Bone marrow (tissue), 2 donors: ENCODE measurements at places on chromosomes 13 and 19.

- no peak for DNase-seq
Observed at GRCh38 chr19:49878744-49879070, 1.2 kb downstream of the TBC1D17 start.

DNA sequence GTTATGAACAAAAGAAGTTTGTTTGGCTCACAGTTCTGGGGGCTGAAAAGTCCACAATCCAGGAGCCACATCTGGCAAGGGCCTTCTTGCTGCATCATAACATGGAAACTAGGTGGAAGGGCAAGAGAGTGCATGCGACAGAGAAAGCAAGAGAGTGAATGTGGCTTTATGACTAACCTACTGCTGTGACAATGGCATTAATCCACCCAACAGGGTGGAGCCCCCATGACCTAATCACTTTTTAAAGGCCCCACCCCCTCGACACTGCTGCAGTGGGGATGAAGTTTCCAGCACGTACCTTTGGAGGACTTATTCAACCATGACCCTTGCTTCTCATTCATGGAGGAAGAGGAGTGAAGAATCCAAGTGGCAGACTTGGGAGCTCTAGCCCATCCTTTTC, 30.0 kb upstream of the RFXAP start:
- no peak for DNase-seq

DNA sequence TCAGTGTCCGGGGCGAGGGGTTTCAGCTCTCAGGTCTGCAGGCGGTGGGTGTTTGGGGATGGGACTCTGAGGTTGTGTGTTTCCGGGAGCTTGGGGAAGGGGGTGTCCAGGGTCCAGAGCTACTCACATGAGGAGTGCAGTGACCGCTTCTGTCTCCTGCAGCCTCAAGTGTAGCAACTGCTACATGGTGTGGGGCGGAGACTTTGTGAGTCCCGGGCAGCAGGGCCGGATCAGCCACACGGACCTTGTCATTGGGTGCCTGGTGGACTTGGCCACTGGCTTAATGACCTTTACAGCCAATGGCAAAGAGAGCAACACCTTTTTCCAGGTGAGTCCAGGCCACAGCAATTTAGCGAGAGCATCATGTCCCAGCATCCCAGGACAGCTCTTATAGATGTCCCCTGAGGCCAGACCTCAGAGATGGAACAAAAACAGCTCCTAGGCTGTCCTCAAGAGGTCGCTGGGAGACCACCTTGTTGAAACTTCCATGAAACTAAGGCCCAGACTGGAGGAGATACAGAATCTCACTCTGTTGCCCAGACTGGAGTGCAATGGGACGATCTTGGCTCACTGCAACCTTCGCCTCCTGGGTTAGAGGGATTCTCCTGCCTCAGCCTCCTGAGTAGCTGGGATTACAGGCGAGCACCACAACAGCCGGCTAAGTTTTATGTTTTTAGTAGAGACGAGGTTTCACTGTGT, 44.9 kb downstream of the RYR1 start:
- no peak for DNase-seq

DNA sequence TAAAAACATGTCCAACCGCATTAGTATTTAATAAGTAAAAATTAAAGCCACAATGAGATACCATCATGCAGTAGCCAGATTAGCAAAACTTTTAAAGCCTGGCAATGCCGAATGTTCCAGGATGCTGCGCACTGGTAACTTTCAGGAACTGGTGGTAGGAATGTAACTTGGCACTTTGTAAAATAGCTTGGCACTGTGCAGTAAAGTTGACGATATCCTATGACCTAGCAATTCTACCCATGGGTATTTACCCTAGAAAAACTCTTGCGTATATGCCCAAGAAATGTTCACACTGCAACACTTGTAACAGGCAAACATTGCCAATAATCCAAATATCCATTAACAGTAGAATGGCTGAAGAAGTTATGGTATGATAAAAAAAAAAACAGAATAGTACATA, 97.7 kb downstream of the SPACA7 start:
- no peak for DNase-seq

DNA sequence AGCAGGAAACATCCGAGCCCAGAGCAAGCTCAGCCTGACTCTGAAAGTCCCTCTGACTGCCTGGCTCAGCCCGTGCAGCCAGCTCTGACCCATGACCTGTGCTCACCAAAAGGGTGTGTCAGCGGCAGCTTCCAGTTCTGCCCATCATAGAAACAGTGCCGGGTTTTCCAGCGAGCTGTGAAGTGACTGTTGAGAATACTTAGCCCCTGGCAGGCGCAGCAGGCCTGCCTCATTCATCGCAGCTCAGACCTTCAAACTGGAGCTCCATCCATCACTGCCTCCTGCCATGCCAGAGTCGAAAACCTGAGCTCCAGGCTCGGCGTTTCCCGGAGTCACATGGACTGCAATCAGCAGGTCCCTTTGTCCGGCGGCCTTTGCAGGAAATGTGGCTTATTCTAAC, 16.3 kb upstream of the GSX1 start:
- no peak for DNase-seq

DNA sequence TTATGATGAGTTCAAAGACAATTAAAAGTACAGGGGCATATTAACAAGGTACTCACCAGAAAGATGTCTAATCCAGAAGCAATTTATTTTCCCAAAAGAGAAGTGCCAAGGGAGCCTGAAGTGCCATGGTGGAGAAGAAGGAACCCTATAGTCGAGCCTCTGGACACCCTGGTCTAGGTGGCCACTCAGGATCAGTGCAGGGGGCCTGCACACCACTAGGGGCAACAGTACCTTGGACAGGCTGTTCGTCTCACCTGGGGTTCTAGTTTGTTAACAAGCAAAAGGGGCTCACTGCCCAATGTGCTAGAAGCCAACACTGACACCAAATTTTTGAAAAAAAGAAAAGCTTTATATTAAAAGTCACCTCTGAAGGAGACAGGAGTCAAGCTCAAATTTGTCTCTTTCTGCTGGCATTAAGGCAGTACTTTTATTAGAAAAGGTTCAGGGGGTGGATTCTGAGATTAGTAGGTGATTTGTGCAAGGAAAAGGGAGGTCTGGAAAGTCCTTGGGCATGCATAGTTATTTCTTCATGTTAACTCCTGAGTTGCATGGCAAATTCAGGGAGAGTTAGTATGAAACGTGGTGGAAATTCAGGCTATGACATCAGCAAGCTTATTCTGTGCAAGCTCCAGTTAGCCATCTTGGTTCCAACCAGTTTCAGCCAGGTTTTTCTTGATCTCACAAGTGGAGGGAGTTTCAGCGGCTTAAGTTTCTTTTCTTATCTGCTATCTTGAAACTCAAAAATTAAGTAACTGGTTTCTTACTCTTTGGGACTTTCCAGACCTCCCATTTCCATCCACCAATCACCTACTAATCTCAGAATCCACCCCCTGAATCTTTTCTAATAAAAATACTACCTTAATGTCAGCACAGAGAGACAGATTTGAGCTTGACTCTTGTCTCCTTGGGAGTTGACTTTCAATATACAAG, 884 bp upstream of the CBY2 start:
- DNase-seq = no peak

- no peak for DNase-seq
Observed at GRCh38 chr13:97298816-97299215, 76.7 kb downstream of the MBNL2 start.

- DNase-seq = no peak
Observed at GRCh38 chr13:44363631-44364344, 9.8 kb upstream of the SERP2 start.

DNA sequence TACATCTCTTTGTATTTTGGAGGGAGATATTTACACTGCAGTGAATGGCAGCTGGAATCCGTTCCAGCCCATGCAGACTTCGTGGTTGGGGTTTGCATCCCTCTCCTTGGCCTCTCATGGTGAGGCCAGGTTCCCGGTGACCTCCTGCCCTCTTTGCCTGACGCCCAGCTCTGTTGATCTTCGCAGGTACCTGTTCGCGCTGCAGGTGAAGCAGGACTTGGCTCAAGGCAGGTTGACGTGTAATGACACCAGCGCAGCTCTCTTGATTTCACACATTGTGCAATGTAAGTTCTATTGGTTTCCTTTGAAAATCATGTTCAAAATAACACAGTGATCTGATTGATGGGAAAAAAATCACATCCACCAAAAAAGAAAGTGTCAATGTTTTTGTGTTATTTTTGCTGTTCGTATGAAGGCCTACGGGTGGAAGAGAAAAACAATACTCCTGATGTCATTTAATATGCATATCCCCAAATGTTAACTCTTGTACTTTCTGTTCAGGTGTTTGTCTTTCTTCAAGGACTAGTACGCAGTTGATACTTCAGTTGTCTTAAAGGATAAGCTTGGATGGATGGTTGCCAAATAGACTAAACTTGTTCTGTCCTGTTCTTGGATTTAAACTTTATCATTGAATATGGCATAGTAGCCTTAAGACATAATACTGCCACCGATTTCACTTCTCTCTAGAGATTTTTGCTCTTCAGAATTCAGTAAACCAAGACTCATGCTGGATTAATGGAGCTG, 199.1 kb downstream of the STK24 start:
- no peak for DNase-seq

DNA sequence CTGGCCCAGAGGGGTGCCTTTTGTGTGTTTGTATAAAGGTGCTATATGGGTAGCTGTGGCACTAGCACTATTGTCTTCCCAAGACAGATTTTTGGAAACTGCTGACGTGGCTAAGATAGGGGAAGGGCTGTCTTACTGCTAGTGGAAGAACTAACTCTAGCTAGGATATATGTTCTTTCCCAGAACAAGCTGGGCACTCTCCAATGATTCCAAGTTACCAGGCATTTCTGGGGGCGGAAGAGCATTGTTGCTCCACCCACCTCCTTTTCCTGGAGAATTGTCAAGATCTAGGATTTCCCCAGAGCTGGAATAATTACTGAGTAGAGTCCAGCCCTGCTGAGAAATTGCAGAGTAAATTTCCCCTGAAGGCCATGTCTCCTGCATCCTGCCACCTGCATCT, 408.3 kb downstream of the KLF5 start:
- DNase-seq = no peak

DNA sequence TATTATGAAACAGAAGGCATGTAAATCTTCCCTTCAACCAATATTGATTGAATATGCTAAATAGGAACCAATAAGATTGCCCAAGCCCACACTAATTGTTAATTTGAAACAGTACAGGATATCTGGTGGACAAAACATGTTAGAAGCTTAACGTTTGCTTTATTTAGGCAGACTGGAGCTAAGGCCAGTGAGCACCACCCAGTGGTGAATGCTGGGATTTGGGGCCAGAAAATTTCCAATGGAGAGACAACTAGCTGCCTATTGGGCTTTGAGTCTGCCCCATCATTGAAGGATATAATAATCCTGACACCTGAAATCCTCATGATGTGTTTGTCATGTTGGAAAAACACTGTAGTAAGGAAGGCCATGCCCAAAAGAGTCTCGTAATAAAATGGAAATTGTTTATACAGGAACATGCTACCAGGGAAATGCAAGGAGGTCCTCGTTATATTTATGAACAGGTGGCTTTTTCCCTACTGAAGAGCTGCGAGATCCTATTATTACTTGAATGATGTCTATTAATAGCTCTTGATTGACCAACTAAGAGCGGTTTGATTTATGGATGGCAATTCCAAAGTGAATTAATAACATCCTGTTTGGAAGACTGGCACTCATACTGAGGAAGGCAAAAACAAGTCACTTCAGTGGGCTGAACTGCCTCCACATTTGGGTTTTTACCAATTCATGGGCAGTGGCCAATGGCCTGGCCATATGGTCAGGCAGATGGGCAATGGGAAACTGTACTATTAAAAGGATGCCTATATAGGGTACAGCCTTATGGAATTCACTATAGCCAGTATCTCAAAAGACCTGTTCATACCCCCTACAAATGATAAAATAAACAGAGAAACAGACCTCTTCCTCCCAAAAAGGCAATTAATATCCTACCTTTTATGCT, 8.7 kb downstream of the SIGLECL1 start:
- peak; percentile 57 for DNase-seq

GRCh38 chr19:4713384-4713951, 10.2 kb downstream of the DPP9 start:
- DNase-seq = no peak

DNA sequence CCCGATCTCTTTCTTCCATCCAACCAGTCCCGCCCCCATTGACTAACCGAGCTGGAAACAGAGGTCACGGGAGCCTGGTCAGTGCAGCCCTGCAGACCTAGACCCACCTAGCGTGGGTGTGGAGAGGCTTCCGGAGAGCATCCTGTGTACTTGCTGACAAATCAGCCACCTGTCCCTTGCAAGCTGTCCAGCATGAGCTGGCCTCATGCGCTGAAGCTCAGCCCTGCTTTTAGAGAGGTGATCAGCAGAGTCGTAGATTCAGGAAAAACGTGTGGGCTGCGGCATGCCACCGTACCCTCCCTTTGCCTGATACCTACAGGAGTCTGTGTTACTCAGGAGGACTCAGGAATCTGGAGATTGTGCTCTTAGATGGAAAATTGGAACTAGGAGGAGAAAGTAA, 80.3 kb upstream of the UQCRFS1 start:
- no peak for DNase-seq

- DNase-seq = no peak
Observed at GRCh38 chr13:113418722-113419049, 34.6 kb downstream of the ADPRHL1 start.

DNA sequence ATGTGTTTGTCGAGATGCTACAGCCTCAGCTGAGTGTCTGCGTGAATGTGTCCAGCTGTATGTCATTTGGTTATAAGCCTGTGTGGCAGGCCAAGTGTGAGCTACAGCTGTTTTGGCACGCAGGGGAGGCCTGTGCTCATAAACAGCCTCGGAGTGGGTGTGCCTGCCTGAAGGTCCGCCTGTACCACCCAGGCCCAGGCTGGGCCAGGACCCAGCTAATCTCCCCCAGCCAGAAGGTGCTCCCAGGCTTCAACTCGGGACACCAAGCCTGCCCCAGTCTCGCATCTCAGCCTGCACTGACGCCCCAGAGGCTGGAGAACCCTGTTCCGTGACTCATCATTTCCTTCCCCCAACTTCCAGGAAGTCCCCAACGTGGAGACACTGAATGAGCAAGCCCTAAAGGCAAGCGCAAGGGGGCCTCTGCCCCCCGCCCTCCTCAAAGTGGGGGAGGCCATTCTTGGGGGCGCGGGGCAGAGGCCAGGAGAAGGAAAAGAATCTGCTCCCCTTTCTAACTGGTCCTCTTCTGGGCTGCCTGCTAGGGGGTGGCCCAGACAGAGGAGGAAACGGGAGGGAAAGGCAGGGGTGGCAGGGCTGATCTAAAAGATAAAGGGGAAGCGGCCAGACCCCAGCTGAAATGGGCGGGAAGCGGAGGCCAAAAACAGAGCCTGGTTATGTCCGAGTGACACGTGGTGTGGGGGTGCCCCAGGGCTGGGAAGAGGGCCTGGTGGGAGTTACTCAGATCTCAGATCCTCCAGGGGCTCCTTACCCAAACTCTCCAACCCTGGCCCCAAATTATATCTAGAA, 2.0 kb downstream of the SLC1A5 start:
- peak; percentile 89 for DNase-seq

- no peak for DNase-seq
Observed at GRCh38 chr13:59531571-59532091, 632.1 kb downstream of the DIAPH3 start.
